ENCODE measurements at places on chromosomes 5 and 9.

DNA sequence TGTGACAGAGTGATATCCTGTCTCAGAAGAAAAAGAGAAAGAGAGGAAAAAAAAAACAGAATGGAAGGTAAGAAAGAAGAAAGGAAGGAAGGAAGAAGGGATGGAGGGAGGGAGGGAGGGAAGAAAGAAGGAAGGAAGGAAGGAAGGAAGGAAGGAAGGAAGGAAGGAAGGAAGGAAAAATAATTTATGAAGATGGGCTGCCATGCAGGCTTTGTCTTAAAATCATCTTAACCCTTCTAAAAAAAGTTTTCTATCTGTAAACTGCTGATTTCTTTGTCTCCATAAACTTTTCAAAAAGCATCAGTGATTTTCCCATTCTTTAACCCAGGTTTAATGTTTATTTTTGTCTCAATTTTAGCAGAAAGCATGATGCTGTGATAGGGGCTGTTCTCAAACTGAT, 1154.1 kb upstream of the CDH6 start:
- no peak for DNase-seq

DNA sequence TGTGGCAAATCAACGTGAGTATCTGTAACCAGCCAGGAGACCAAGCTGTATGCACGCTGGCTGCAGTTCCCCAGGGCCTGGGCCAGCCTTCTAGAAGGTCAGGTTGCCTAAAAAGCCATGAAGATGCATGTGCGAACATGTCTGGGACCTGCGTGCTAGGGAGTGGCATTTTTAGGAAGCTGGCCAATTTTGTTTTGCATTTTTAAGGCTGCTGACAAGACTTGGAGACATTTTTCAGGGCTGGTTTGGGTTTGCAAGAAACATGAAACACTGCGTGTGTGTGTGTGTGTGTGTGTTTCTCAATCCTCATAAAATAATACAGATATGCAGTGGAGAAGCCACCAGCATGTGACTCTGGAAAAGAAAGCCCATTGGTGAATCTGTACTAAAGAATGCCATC, 5.1 kb downstream of the TGFBI start:
- no peak for DNase-seq

DNA sequence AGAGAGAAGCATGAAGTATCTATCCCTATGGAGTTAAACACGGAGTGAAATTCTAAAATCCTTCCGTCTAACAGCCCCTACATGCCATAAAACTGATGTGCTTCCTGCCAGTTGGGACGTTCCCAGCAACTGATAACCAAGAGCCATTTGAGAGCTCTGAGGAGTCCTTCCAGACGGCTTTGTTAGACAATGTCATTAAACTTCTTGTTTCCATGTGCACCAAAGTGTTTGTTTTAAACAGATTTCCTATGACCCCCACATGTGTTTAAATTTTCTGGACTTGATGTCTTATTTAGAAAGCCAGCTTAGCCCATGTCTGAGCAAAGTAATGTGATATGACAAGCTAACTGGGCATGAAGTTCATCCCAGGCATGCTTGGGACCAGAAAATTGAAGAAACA, 57.2 kb upstream of the LPAR1 start:
- DNase-seq, result no peak

DNA sequence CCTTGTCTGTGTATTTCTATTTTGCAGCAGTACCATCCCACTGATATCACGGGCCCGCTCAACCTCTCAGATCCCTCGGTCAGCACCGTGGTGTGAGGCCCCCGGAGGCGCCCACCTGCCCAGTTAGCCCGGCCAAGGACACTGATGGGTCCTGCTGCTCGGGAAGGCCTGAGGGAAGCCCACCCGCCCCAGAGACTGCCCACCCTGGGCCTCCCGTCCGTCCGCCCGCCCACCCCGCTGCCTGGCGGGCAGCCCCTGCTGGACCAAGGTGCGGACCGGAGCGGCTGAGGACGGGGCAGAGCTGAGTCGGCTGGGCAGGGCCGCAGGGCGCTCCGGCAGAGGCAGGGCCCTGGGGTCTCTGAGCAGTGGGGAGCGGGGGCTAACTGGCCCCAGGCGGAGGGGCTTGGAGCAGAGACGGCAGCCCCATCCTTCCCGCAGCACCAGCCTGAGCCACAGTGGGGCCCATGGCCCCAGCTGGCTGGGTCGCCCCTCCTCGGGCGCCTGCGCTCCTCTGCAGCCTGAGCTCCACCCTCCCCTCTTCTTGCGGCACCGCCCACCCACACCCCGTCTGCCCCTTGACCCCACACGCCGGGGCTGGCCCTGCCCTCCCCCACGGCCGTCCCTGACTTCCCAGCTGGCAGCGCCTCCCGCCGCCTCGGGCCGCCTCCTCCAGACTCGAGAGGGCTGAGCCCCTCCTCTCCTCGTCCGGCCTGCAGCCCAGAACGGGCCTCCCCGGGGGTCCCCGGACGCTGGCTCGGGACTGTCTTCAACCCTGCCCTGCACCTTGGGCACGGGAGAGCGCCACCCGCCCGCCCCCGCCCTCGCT, 1.9 kb downstream of the LRRC26 start:
- no peak for DNase-seq

GRCh38 chr9:31790720-31791119, 593.7 kb upstream of the ACO1 start:
- no peak for DNase-seq

DNA sequence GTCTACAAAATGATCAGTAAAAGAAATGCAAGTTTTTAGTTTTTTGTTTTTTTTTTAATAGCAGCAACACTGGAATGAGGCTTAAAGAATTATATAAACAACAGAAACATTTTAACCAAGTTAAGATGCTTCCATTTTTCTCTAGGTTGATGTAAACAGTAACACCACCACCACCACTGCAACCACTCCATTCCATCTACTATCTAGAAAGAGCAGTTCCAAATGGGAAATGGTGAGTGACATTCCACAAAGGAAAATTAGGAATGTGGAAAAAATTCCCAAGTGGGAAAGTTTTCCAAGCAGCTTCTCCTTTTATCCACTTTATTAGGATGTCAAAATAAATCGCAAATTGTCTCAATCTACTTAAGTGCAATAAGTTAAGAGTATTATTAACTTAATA, 32.6 kb downstream of the SLC38A9 start:
- DNase-seq, result no peak

DNA sequence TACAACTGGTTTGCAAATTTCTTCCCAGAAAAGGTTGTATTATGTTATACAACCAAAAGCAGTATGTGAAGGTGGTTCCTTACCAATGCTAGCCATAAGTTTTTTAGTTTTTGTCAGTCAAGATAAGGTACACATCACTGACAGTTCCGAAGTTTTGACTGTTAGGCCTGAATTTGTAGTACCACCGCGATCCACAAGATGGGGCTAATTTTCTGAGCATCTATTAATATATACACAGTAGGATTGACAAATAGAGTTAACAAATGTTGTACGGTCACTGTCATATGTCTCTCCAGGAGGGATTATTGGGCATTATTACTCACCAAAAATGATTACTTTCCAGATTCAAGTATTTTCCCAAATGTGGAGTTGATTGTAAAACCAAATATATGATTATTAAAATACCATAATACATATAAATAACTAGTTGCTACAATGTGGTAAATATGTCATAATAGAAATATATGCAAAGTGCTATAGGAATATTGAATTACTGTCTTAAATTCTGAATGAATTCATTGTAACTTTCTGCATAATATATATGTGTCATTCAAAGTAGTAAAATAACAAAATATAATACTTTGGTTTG, 28.4 kb upstream of the LRRC19 start:
- peak; percentile 63 for DNase-seq

DNA sequence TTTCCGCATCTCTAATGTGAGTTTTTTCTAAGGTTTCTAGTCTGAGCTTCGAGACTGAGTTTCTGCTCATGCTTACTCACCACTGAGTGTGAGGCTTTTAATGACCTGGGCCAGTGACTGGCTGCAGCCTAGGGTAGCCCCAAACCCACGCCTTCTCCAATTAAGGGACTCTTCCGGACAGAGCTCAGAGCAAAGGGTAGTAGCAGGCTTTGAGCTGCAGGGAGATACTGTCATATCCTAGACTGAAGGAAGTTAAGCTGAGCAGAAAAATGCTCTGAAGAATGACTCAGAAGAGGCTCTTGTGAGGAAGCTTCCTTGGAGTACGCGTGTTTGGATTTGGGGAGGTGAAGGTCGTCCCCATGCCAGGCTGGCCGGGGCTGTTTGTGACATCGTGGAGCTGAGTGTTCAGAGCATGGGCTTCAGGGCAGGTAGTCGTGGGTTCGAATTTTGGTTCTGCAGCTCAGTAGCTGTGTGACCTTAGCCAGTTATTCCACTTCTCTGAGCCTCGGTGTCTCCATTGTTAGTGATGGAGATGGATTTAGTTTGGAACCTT, 3.5 kb downstream of the USP20 start:
- DNase-seq, result no peak

GRCh38 chr9:121498150-121498486, 1.5 kb downstream of the GGTA1 start:
- peak; percentile 78 for DNase-seq

- DNase-seq, result peak; percentile 15
Observed at GRCh38 chr5:57494104-57495098, 11.8 kb upstream of the ACTBL2 start.

DNA sequence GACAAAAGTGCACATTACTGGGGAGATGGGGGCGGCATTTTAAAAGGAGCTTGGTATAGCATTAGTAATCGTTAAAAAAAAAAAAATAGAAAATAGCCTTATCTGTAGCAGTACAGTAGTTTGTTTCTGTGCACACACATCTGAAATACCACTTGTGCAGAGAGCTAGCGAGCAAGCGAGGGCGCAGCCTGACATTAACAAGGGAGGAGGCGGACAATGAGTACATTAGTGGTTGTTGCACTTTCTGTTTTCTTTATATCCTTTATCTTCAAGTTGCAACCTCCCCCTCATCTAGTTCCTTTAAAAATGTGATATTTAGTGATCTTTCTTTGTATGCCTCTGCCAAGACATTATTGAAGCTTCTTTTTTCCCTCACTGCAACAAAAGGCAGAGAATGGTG, 880 bp upstream of the PTPDC1 start:
- DNase-seq, result no peak

DNA sequence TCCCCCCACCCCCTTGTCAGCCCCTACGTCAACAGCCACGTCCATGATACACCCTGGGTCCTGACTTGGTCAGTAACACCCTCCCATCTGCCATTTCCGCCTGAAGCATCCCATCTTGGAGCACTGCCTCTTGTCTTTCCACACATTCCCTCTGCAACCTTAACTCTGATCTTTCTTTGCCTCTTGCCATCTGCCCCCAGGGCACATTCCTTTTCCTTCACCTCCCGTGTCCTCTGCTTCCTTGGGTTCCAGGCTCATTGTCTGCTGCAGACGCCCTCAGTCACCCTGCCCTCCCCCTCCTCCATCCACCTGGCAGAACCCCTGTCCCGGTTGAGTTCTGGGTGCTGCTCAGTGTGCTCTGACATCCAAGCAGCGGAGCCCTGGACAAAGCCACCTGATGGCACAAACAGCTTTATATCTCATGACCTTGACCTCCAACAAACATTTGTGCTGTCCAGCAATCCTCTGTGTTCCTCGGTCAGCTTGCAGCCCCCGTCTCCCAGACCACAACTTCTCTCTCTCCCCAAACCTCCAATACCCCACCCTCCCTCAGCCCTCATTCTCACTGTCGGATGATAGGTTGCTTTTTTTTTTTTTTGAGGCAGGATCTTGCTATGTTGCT, 97.7 kb upstream of the IER5L start:
- peak; percentile 2 for DNase-seq

DNA sequence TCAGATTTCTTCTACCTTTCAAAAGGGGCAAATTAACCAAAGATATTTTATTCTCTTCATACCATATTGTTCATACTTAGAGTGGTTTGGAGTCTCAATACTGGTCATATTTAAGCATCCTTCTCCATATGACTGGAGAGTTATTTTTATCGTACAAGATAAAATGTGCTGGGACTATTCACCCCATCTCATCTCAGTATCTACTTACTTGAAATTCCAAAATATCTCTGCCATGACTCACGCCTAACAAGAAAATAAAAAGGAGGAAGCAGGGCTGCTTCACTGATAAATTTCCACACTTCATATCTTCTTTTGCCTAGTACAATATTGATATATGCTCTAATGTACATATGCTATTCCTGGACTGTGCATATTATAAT, 277.9 kb upstream of the CDH9 start:
- no peak for DNase-seq

- no peak for DNase-seq
Observed at GRCh38 chr9:1743121-1743960, 271.8 kb upstream of the SMARCA2 start.

DNA sequence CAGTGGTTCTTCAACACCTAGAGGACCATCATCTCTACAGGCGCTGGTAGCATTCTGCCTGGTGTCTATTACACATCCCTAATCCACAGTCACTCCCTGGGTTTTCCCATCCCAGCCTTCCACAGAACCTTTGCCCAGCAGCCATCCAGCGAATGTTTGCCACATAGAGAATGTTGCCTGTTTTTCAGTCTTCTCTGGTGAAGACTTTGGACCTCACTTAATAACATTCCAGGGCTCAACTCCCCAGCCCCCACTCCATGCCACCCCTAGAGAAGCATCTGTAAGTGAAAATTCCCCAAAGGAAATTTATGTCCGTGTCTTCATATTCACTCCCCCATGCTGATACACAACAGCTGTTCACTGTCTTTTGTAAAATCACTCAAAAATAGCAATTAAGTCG, 249.6 kb downstream of the AOPEP start:
- no peak for DNase-seq

GRCh38 chr9:114448706-114449105, 56.6 kb downstream of the WHRN start:
- no peak for DNase-seq

DNA sequence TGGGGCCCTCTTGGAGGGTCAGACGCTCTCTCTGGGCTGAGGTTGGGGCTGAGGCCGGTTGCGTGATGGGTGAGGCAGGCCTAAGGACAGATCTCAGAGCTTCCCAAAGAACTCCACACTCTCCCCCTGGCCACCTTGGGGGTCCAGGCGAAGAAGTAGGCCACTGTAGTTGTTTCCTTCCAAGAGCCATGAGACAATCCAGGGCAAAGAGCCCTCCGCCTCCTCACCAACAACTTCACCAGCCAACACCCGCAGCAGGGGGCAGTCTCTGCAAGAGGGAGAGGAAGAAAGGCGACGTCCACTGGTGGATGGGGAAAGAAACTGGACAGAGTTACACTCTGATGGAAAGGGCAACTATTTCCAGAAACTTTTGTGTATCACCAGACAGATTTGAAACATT, 10.7 kb downstream of the SLC35A4 start:
- DNase-seq, result peak; percentile 52

- DNase-seq, result no peak
Observed at GRCh38 chr9:111069183-111069582, 30.9 kb upstream of the LPAR1 start.

DNA sequence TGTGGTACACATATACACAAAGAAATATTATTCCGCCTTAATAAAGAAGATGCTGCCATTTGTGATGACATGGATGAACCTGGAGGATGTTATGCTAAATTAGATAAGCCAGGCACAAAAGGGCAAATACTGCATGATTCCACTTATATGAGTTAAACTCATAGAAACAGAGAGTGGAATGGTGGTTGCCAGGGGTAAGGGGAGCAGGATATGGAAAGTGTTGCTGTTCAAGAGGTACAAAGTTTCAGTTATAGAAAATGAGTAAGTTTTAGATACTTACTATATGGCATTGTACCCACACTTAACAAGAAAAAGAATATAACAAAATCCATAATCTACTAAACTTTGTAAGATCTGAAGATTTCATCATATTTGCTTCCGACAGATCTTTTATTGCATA, 252.2 kb downstream of the SYK start:
- DNase-seq, result no peak
